Dermis blood vessel endothelial cell (primary cell): ENCODE measurements at places on chromosomes 4 and X.

GRCh38 chr4:107299646-107300045, 263.5 kb upstream of the DKK2 start:
- DNase-seq = no peak

DNA sequence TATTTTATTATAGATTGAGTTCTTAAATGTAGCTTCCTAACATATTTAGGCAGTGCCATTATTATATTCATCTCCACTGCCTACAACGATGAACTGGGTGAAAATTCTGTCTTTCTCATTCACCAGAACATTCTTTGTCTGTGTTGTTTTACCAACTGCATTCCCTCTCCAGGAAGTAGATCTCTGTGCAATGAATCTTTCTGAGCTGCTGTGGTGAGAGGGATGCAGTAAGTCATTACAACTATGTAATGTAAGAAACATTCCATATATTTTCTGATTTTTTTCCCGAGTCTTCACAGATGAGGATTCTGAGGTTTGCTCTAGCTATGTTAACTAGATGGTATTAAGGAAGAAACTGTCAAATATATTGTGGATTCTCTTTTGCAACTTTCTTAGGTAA, 811.9 kb upstream of the PCDH7 start:
- DNase-seq = no peak

DNA sequence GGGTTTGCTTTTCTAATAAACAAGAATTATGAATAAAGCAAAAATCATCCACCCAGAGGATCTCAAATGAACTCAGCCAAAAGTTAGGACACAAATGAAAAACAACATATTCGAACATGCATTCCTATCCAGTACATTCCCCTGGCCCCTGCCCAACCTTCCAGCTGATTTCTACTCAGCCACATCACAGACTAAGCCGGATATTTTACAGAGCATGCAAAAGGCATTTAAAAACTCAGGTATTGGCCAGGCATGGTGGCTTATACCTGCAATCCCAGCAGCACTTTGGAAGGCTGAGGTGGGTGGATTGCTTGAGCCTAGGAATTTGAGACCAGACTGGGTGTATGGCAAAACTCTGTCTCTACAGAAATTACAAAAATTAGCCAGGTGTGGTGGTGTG, 54.6 kb downstream of the RELL1 start:
- DNase-seq = no peak

GRCh38 chrX:38993500-38993899, 192.2 kb downstream of the MID1IP1 start:
- DNase-seq = no peak

DNA sequence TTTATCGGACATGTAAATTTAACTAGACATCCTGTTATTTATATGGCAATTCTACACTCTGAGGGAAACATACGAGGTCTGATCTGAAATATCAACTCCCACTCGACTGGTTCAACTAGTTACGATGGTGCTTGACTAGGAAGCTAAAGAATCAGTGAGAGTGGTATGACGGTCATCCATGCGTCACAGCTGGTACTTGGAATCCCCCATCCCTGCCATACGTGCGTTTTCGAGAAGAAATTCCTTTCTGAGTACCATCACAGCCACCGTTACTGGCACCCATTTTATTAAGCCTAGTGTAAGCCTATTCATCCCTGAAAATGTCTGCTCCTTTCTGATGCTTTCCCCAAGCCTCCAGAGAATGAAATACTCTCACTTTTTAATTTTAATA, 695 bp upstream of the PIGA start:
- DNase-seq = peak; percentile 59
